Gastroesophageal sphincter (tissue), 4 donors: ENCODE measurements at places on chromosomes 5 and 9.

DNA sequence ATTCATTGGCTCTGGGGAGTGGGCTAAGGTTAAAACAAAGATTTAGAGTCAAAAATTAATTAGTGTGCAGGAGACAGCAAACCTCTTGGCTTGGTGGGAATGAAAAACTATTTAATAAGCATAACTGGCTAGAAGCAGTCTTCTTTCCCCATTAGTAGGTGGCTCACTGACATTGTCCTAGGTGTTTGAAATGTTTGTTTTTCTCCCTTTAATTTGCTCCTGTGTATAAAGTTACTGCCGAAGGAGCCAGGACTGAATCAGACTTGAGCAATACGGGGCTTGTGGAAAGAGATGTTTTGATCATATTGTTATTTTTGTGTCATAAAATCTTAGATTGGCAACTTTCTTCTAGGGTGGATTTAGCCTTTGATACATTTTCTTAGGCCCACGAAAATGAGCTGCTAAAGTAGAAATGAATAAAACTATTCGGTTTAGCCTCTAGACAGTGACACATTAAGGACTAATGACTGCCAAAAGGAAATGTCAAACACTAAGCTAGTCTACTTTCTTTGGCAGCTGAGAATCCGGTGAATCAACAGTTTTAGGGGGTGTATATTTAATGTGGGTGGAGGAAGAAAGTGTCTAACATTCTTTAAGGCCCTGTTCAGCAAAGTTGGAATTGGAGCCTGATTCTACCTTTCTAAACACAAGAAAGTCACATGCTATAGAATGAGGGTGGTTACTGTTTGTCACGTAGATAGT lies 30.2 kb downstream of the LRRTM2 start:
- ATAC-seq: peak; percentile 48

GRCh38 chr5:58015175-58015574 lies 444.7 kb downstream of the PLK2 start:
- no peak for ATAC-seq

DNA sequence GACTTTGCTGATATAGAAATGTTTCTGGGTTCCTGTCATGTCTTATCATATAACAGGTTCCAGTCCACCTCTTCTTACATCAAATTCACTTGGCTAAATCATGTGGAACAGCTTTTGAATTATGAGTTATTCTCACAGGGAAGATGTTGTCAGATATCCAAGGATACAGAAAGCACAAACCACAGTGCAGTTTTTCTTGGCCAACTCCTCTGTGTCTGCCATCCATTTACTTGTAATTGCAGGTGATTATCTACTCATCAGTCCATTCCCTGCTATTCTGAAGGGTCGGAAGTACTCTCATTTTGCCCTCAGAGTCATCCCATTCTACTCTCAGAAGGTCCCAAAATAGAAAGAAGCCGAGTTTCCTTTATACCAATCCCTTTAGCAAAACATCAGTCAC lies 10.0 kb downstream of the MARCHF11 start:
- no peak for ATAC-seq

DNA sequence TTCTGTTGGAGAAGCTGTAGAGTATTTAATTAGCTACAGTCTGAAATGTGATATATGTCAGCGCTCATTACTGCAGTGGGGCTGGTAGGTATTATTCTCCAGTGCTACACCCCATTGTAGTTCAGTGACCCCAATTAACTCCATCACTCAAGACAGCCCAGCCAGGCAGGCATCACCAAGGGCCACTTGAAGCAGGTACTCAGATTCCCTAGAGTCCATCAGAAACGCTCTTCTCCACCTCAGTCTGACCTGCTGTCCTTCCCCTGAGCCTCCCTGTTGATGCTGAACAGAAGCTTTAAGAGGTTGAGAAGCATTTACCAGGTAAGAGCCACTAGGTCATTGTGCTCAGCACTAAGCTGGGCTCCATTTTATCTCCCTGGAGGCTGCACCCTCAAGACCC lies 71.8 kb downstream of the GALNT10 start:
- no peak for ATAC-seq

GRCh38 chr5:87722286-87722685 lies 309.6 kb upstream of the CCNH start:
- no peak for ATAC-seq

DNA sequence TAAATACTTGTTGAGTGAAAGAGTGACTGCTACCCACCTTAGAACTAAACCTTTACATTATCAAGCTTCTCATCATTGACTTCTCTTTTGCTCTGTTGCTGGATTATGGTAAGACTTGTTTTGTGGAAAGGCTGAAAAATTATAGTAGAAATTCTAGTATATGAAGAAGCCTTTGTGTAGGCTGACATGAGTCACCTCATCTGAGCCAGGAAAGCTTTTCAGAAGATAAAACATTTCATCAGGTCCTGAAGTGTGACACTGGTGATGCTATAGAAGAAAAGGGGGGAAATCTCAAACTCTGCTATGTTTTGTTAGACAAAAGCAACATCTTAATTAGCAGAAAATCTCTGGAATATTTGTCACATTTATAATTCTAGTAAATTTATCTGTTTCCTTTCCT lies 18.4 kb upstream of the SLC44A1 start:
- ATAC-seq: no peak

DNA sequence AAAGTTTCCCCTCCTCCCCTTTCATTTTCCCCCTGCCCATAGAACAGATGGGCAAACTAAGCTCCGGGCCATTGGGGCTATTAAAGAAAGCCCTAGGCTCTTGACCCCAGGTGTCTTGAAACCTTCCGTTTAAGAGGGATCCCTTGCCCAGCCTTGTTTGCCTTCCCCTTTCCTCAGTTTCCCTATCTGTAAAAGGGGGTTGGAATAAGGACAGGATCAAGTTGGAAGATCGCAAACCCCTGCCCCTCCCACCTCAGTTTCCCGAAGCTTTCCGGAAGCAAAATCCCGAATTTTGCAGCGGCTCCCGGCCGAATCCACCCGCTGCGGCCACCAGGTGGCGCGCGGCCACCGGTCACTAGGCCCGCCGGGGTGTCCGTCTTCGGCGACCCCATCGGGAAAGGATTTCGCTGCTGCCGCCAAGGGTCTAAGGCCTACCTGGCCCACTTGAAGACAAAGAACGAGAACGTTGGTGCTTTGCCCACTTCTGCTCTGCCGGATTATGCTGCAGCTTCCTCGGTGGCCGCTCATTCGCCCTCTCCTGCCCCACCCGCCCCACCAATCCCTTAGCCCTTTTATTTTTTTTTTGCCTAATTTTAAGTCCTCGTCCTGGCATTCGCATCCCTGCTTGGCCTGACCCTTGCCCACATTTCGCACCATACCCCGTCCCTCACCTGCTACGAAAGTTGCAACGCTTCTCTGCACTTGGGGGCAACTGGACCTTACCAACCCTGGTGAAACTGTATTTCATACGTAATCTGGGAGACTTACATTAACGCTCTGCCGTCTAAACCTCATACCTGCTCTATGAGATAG lies 962 bp upstream of the NR6A1 start:
- ATAC-seq: peak; percentile 11

DNA sequence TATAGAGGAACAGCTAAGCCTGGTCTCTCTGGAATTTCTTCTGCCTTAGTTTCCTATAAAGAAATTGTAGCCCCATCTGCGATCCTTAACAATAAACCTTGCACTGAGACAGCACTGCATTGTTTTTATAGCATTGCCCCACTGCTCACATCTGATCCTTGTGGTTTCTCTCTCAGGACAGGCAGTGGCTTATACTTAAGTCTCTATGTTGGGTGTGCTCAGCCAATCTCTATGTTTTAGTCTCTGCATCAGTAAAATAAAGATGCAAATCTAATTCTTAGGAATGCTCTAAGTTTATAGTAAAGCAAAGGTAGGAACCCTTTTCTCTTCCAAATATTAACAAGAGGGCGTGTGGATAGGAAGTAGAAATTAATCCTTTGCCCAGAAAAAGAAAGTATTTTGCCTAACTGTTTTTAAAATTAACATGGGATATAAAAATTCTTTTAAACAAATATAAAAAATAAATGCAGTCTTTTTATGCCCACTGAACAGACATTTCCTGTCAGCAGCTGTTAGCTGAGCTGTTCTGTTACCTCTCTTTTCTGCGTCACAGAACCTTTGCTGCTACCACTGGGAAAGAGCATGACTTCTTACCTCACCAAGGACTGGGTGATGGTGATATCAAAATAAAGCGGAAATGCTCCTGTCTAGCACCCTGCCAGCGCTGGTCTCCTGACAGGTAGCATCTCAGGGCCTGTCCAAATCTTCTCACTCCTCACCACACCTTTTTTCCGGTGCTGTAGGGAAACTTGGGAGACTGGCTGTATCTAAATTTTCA lies 29.5 kb downstream of the MRPS27 start:
- ATAC-seq: no peak

GRCh38 chr5:128426090-128426534 lies 111.9 kb downstream of the FBN2 start:
- no peak for ATAC-seq

GRCh38 chr9:21709464-21710058 lies 92.9 kb upstream of the MTAP start:
- ATAC-seq: no peak

DNA sequence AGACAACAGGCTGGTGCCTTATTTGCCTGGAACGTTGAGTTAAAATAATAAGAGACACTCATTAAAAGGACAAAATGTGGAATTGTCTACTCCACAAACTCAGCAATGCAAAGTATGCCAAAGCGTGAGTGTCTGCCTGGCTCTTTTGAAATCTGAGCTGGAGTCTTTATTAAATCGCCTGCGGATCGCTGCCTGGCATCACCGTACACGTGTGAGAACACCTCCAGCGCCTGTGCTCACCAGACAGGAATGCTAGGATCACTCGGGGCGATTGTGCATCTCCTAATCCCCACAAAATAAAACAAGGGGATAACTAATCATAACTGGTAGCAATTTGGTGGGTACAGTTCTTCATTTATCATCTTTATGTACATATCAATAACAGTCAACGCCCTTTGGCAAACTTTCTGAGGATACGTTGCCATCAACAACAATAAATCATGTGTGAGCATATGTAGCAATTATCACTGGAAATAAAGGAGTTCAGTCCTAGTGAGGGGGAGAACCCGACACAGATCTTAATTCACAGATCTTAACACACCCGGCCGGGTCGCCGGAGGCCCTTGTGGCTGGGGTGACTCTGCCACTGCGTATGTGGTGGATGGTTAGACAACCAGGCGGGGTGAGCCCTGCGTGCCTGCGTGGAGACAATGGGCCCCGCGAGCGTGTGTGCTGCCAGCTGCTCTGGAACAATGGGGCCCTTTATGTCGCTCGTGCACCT lies 284.9 kb upstream of the IRX1 start:
- ATAC-seq: peak; percentile 38

GRCh38 chr9:125074976-125075375 lies 68.4 kb downstream of the SCAI start:
- no peak for ATAC-seq
